NCI-H460 (cell line): ENCODE measurements at places on chromosomes 1 and 21.

- DNase-seq, result no peak
Observed at GRCh38 chr21:39812983-39813382, 54.3 kb upstream of the PCP4 start.

DNA sequence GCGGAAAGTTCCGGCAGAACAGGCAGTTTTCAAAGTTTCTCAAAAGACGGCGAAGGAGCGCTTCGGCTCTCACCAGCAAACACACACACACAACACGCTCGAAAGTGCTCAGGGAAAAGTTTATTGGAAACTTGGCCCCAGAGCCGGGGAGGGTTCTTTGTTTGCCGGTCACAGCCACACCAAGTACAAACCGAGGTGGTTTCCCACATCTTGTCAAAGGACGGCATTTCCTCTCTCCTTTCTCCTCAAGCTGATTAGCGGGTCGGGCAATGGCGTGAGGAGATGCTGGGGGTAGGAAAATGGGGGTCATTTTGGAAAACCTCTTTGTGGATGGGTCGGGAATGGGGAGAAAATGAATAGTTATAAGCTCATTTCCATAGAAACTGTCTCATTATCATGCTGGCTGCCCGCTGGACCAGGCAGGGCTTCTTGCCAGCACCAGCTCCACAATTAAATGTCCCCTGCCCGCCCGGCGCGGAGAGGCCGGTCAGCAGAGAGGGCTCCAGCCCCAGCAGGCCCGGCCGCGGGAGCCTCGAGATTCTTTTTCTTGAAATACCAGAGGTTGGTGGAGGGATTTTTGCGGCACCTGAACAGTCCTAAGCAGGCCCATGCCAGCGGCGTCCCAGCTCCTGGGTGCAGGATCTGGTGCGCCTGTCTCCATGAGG, 92.3 kb downstream of the PRDM16 start:
- no peak for DNase-seq

DNA sequence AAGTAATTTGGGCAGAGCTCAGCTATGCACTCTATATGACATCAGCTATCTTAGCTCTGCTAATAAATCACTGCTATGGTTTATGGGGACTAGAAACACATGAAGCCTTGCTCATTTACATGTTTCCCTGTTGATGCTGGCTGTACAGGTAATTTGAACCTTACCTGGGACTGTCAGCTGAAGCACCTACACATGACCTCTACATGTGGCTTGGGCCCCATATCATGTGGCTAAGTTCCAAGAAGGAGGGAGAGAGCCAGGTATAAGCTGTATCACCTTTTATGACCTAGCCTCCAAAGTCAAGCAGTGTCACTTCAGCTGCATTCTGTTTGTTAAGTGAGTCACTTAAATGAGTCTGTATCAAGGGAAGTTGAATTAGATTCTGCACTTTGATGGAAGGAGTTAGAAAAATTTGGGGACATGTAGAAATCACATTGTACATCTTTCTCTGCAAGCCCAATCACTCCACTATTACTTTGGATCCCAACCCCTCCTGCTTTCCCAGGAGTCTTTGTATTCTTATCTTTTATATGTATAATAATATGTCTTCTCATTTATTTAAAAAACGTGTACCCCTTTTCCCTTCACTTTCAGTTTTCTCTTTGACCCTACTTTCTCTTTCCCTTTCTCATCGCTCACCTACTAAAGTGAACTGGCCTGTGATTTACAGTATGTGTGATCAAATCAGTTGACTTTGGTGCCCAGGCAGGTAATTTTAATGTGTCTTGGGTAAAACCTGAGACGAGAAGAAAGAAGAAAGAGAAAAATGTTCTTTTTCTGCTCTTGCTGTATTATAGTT, 53.4 kb upstream of the PRKACB start:
- no peak for DNase-seq

DNA sequence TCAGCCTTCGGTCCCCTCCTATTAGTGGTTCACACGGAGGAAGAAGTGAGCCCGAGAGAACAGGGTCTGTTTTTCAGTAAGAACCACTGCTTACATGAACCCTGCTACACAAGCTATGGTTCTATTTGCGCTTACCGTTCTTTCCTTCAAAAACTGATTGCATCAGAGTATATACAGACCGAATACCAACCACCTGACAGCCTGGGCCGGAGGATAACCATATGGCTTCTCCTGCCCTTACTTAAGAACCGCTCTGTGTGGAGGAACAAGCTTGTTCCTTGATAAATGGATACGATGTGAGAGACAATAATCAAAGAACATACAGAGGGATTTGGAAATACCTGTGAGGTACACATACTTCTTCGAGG, 1.1 kb upstream of the KCNT2 start:
- DNase-seq, result no peak

- DNase-seq, result no peak
Observed at GRCh38 chr1:211632117-211632807, 43.2 kb downstream of the NEK2 start.

DNA sequence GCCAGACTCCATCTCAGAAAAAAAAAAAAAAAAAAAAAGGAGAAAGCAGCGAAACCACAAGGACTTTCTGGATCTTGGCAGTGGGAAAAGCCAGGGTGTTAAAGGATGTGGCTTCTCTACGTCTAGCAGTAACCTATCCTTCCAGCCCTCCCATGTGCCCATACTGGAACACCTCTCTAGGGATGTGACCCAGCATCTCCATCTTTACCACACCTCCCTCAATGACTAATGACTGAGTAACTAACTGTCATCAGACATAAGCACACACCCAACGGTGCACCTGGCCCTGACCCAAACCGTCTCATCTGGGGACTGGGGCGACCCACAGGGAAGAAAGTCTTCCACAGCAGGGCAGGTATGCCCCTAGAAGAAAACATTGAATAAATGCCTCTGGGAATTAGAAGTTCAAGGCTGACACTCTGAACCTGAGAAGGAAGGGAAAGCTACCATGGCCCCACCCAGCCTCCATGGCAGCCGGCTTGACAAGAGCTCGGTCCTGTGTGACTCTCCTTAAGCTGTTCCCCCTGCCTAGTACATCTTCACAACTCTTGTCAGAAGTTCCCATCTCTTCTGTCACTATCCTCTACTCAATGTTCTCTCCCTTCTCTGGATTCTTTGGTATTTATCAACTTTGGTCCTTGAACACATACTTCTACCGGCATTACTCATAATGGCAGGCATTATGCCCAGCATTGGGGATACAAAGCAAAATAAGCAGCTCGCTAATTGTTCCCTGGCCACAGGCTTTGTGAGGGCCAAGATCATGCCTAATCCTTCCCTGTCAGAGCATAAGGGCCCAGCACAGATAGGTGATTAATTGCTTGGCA, 14.8 kb upstream of the PAQR6 start:
- DNase-seq, result no peak

DNA sequence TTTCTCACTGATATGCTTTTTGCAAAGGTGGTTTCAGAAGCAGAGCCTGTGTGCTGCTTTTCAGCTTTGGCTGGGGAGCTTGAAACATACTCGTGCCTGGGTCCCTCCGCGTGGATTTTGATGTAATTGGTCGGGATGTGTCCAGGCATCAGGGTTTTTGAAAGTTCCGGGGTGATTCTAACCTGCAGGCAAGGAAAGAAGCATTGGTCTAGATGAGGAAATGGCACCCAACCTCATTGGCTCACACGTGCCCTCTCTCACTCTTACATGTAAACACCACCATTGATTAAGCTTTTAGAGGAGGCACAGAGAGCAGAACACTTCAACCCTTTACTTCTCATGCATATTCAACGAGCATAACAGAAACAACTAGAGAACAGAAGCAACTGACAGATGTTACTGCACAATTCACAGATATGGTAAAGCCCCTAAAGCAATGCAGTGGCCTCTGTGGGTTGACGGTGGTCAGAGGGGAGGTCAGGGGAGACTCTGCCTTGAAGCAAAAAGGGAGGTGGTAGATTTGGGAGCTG, 112.1 kb downstream of the TLR5 start:
- no peak for DNase-seq
